ENCODE measurements at places on chromosomes 13 and 19. TPM values are rescaled to one million over a fixed set of nuclear protein-coding genes. Genes with fewer than 3 reads are reported as not detected.

PSMD8 gene
- total RNA-seq = 248 TPM

GRIK5 gene
- total RNA-seq = 0.09 TPM

ZNF575 gene
- 1.9 TPM for total RNA-seq

ZNF492 gene
- total RNA-seq = 0.09 TPM

KLK4 gene
- not detected for total RNA-seq

MEDAG gene
- not detected for total RNA-seq

KCNRG gene
- total RNA-seq = 0.50 TPM

SERPINE3 gene
- not detected for total RNA-seq

LGALS14 gene
- not detected for total RNA-seq

ICAM4 gene
- 1.0 TPM for total RNA-seq

DLL3 gene
- total RNA-seq = not detected

DNA sequence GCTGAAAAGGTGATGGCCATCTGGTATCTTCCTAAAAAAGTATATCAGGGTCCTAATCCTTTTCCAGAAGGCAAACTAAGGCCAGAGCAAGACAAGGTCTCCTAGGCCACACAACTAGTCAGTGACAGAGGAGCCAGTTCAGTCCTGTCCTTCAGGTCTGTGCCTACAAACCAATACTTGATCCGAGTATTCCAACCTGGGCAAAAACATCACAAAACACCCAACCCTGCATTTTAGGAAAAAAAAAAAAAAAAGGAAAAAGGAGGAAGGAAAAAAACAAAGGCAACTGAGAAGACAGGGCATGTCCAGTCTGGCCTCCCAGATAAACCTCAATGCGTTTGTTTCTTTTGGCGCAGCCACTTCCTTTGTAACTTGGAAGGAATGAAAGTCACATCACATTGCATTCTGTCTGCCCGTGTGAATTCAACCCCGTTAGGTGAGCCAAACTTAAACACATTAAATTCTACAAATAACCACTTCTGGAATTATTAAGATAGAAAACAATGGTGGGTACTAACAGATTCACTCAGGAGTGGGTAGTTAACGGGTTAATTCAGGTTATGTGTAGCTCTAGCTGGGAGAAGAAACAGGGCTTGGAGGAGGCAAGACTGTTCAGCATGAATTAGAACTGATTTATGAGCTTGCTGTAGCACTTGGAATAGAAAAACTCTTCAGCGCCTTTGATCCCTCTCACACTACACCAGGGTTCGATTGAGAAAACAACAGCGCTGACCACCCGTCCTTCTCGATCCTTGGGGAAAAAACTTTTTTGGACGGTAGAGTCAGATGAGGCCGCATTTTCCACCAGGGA, 43.0 kb upstream of the HNRNPA1L2 start:
- DNase-seq = peak; percentile 41

GRCh38 chr13:38262211-38262610, 87.4 kb upstream of the UFM1 start:
- DNase-seq = no peak

DNA sequence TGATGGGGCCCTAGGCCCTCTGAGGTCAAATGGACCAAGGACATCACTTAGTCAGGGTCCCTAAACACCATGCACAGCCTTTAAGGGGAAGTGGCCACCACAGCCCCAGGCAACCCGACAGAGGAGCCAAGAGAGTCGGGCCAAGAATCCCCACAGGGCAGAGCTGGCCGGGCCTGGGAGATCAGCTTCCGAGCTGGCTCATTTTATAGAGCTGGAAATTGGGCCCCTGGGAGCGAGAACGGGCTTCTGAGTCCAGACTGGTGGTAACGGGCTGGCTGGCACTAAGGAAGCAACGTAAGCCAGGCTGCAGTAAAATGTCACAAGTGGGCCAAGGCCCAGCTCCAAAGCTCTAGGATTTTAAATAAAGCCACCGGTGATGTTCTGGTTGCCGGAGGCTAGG, 51.1 kb downstream of the HSPH1 start:
- no peak for DNase-seq

- no peak for DNase-seq
Observed at GRCh38 chr13:78910147-78910546, 251.2 kb upstream of the OBI1 start.

- DNase-seq = no peak
Observed at GRCh38 chr19:16073988-16074387, 2.3 kb upstream of the TPM4 start.

- DNase-seq = peak; percentile 67
Observed at GRCh38 chr13:65966991-65967451, 1263.1 kb downstream of the PCDH9 start.

DNA sequence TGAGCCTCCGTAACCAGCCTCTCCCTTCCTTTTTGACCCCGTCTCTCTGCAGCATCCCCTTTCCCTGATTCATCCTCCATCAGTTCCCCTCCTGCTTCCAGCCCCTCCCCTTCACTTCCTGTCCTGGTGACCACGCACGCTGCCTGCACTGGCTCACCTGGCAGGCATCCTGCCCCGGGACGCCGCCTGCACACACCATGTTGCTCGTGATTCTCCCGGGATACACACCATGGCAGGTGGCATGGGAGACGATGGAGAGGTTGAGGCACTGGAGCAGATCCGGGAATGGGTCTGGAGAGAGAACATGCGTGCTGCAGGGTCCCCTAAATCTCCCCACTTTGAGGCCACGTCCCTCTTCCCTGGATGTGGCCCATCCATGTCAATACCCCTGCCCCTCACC, 4.2 kb downstream of the KLK12 start:
- DNase-seq = no peak

DNA sequence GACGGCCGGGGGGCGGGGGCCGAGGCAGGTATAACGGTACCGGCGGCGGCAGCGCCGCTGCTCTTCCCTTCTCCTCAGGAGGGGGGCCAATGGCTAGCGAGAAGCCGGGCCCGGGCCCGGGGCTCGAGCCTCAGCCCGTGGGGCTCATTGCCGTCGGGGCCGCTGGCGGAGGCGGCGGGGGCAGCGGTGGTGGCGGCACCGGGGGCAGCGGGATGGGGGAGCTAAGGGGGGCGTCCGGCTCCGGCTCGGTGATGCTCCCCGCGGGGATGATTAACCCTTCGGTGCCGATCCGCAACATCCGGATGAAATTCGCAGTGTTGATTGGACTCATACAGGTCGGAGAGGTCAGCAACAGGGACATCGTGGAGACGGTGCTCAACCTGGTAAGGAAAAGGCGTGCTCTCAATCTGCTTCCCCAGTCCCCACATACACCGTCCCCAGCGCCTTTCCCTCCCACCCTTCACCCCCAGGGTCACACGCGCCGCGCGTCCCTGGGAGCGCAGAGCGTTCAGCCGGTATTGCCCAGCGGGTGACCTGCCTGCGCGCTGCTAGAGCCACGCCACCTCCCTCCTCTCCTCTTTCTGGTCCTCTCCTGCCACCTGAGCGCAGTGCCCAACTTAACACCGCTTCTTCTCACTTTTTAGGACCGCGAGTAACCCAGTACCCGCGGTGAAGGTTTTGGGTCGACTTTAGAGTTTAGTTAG, 814 bp downstream of the NBEA start:
- no peak for DNase-seq

- no peak for DNase-seq
Observed at GRCh38 chr13:57017357-57017756, 123.4 kb upstream of the PRR20A start.

DNA sequence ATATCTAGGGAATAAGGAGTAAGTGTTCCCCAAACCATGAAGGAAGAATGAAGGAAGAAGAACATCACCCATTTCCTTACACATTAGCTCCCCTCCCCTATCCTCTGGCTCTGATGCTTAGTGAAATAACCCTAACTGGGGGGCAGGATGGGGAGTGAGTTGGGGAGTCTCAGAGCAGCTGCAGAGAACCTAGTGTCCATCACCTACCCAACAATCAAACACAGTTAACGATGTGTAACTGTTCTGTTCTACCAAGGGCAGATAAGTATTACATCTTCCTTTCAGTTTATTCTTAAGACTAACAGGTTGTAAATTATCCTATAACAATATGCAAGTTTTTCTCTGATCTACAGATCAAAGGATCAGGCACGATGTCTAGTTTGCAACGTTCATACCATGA, 12.8 kb downstream of the ELF1 start:
- no peak for DNase-seq

- no peak for DNase-seq
Observed at GRCh38 chr19:33465371-33465770, 56.2 kb downstream of the PEPD start.

- DNase-seq = peak; percentile 10
Observed at GRCh38 chr19:18339723-18340122, 675 bp upstream of the PGPEP1 start.

GRCh38 chr13:112986946-112987681, 18.1 kb downstream of the MCF2L start:
- DNase-seq = no peak

GRCh38 chr19:31718898-31719297, 369.7 kb upstream of the TSHZ3 start:
- no peak for DNase-seq

GRCh38 chr19:44438441-44438840, 9.8 kb downstream of the ZNF229 start:
- no peak for DNase-seq

DNA sequence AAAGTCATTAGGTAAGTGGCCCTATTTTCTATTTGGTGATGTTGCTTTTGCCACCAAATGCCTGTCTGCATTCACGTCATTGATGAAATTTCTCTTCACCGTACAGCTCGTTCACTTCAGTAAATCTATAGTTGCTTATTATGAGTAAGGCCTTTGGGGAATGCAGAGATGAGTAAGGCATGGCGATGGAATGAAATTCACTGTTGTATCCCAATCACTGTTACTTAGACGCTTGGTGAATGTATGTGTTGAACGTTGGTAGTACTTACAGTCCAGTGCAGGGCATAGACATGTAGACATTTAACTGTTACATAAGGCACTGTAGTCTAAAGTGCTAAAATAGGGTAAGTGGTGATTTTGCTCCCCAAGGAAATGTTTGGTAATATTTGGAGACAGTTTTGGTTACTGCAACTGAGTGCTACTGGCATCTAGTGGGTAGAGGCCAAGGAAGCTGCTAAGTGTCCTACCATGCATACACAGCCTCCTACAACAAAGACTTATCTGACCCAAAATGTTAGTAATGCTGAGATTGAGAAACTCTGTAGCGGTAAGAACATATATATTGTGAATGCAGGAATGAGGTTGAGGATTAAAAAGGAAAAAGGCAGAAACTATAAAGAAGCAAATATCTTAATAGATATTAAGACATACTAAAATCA, 5.8 kb downstream of the AKAP11 start:
- no peak for DNase-seq

DNA sequence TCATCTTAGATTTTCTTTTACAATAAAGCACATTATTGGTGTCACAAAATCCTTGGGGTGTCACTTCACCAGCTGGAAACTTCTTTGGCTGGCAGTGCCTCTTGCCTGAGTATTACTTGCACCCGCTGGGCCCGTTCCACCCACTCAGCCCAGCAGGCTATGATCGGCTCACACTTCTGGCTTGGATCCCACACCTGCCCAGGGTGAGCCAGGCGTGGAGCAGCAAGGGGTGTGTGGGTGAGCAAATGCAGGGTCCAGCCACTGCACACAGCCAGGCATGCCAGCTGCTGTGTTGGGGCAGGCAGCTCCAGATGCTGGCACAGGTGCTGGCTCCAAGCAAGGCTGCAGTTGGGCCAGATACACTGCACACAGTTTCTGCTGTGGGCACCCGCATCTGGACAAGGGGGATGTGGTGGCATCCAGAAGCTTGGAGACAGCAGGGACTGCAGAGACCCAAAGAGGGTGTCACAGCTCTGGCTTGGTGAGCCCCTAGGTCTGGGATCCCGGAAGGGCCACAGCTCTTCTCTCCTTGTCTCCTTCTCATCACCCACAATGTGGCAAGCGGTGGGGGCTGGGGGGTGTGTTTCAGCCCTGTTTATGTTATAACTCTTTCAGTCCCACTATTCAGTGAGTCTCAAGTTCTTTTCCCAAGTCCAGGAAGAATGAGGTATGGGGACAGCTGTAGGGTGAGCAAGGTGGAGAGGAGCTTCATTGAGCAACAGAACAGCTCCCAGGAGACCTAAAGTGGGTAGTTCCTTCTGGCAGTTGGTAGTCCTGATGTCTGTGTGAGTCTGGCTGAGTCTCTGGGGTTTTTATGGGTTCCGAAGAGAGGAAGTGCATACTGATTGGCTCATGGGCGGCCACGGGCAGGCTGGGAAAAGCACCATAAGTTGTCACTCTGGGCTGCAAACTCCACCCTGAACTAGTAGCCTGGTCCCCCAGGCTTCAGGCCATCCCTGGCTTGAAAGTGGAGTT, 25.3 kb upstream of the TBC1D4 start:
- no peak for DNase-seq

DNA sequence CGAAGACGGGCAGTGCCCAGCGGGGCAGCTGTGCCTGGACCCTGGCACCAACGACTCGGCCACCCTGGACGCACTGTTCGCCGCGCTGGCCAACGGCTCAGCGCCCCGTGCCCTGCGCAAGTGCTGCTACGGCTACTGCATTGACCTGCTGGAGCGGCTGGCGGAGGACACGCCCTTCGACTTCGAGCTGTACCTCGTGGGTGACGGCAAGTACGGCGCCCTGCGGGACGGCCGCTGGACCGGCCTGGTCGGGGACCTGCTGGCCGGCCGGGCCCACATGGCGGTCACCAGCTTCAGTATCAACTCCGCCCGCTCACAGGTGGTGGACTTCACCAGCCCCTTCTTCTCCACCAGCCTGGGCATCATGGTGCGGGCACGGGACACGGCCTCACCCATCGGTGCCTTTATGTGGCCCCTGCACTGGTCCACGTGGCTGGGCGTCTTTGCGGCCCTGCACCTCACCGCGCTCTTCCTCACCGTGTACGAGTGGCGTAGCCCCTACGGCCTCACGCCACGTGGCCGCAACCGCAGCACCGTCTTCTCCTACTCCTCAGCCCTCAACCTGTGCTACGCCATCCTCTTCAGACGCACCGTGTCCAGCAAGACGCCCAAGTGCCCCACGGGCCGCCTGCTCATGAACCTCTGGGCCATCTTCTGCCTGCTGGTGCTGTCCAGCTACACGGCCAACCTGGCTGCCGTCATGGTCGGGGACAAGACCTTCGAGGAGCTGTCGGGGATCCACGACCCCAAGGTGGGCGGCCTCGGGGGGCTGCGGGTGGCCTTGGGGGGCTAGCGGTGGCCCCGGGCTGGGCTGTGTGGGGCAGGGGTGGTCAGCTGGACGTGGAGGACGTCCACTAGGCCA, 4.8 kb downstream of the GRIN3B start:
- DNase-seq = no peak

GRCh38 chr13:48511621-48512230, 21.2 kb downstream of the RCBTB2 start:
- DNase-seq = no peak

- DNase-seq = no peak
Observed at GRCh38 chr19:55611300-55611982, 6.0 kb downstream of the ZNF865 start.

DNA sequence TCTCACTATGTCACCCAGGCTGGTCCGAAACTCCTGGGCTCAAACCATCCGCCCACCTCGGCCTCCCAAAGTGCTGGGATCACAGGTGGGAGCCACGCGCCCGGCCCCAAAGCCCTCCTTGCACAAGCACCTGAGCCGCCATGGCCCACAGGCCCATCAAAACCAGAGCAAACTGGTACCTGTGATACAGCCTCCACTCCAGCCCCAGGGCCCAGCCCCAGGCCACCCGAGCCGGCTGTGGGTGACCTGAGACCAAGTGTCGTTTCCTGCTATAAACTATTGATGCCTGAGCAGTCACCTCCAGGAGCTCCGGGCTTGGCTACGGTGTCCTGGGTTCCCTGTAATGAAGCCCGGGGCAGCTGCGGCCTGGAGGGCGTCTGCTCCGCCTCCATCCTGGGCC, 9.7 kb upstream of the PTBP1 start:
- DNase-seq = no peak

- DNase-seq = no peak
Observed at GRCh38 chr13:99305158-99305557, 2.0 kb downstream of the GPR183 start.

- no peak for DNase-seq
Observed at GRCh38 chr13:112270951-112271350, 105.2 kb upstream of the SPACA7 start.

- DNase-seq = no peak
Observed at GRCh38 chr13:58712191-58712590, 1080.6 kb downstream of the PCDH17 start.
